Anterior cingulate cortex (tissue), 58 donors: ENCODE measurements at places on chromosomes 12 and 14.

DNA sequence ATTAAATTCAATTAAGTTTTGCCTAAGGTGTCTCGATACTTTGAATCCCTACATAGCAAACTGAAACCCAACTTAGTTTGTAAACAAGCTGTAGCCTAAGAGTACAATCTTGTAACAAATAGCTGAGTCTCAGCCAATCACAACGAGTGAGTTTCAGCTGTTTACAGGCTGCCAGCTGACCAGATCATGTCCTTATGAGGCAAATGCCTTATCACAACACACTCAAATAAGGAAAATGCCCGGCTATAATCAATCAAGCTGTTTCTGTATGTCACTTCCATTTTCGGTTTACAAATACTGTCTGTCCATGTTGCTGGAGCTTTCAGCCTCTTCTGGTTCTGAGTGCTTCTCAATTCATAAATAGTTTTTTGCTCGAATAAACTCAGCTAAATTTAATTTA lies 943.8 kb downstream of the SLC16A7 start:
- DNase-seq, result no peak

DNA sequence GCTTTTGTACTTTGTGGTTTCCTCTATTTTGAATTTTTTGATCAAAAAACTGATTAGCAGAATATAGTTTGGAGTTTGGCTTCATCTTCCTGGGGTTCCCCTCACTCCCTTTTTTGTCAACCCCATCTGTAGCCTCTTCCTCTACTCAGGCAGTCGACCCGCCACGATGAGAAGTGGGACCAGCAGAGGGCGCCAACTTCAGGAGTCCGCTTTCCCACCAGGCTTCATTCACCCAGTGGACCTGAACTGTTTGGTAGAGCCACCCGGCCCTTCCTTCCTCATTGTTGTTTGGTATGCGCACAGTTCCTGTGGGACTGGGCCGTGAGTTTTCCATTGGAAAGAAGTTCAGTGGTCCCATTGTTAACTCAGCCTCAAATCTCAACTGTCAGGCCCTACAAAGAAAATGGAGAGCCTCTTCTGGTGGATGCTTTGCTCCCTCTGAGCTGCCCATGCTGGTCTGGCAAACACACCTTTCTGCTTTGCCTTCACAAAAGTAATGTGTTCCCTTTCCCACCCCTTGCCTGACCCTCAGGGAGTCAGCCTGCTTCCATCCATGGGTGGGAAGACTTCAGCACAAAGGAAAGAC lies 21.7 kb downstream of the TMBIM6 start:
- peak; percentile 17 for DNase-seq

DNA sequence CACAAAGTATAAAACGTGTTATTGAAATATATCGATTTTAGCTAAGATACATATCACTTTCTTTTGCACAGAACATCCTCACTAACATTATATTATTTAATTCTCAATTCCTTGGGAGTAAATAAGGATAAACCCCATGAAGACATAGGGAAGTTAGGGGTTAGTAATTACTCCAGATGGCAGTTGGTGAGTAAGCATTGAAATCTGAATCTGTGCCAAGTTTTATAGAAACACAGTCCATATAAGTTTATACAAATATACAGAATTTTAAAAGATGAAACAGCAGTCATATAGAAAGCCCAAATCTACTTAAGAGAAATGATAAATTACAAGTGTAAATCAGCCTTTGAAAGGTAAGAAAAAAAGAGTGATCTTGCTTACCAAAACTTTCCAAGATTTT lies 200.4 kb upstream of the SYT10 start:
- no peak for DNase-seq

DNA sequence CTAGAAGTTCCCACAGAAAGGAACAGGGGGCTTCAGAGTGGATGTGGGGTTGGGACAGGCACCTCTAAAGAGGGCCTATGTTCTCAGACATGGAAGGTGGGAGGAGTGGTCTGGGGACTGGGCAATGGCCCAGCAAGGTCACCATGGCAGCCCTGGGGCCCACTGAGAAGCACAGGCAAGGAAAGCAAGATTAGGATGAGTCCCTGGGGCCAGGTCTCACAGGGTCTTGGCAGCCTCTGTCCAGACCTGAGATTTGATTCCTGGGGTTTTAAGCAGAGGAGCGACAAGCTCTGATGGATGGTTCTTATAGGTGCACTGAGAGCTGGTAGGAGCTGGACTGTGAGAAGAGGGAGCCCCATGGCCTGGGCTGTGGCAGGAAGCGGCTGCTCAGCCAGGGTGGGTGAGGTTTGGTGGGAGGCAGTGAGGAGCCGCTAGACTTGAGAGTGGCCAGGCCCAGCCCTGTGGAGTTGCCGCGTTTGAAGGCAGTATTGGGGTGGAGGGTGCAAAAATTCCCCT lies 44.0 kb downstream of the DLK1 start:
- DNase-seq, result no peak

DNA sequence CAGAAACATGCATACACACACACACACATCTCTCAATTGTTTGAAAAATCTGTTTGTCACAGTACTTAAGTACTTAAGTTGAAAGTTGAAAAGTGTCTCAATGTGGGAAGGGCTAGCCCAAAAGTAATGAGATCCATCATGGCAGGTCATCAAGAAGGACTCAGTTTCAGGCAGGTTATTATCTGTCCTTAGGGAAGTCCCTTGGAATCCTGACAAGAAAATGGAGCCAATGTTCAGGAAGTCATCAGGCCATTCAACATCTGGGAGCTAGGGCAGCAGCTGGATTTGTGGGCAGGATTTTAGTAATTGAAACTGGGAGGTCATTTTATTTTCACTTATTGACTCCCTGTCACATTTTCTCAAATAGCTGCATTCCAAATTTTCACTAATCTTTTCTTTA lies 56.0 kb downstream of the MSRB3 start:
- DNase-seq, result no peak

- DNase-seq, result no peak
Measured at GRCh38 chr14:23308721-23309445, 2.2 kb downstream of the BCL2L2 start.

- DNase-seq, result no peak
Measured at GRCh38 chr14:90755661-90756304, 60.4 kb downstream of the TTC7B start.

DNA sequence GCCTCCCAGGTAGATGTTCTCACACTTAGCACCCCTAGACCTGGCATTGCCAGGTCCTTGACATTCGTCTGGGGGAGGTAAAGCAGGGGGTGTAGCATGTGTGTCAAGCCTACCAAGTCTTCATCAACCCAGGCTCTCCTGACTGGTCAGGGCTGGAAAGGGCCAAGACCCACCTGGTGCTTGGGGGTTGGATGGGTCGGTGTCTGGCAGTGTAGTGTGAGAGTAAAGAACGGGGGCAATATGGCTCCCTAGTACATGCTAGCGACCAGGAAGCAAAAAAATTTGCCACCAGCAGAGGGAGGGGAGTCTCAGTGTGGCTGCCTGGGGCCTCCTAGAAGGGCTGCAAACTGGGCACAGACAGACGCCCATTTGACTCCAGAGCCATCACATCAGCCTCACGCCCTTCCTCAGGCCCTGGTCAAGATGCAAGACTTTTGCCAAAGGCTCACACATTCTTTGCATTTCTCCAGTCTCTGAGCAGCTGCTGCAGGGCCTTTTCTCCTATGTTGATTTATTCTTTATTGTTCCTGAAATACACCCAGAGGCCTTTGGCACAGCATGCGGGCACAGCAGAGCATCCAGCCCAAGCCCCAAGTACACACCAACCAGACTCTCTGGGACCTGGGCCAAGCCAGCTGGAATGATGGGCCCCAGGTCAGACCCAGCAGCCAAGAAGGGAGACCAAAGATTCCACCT lies 38.3 kb upstream of the PNMA1 start:
- no peak for DNase-seq

DNA sequence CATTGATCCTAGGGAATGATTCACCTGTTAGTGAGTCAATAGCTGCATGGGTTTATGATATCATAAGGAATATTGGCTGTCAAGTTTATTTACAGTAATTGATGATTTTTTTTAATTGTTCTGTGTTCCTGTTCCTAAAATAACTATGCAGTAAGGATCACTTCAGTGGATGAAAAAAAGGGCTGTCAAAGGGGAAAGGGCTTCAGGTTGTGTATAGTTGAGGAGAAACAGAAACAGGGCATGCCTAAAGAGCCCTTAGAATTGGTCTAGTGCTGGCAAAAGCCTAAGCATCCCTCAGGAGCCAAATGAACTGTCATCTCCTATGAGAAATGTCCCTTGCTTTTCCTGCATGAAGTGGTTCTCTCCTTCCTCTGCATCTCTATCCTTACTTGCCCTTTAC lies 444.9 kb downstream of the RMST start:
- no peak for DNase-seq

- DNase-seq, result no peak
Measured at GRCh38 chr12:32471591-32472001, 72.2 kb downstream of the FGD4 start.

- no peak for DNase-seq
Measured at GRCh38 chr12:106128585-106129328, 10.0 kb downstream of the NUAK1 start.

GRCh38 chr12:127819056-127819455 lies 447.9 kb upstream of the TMEM132C start:
- DNase-seq, result no peak

DNA sequence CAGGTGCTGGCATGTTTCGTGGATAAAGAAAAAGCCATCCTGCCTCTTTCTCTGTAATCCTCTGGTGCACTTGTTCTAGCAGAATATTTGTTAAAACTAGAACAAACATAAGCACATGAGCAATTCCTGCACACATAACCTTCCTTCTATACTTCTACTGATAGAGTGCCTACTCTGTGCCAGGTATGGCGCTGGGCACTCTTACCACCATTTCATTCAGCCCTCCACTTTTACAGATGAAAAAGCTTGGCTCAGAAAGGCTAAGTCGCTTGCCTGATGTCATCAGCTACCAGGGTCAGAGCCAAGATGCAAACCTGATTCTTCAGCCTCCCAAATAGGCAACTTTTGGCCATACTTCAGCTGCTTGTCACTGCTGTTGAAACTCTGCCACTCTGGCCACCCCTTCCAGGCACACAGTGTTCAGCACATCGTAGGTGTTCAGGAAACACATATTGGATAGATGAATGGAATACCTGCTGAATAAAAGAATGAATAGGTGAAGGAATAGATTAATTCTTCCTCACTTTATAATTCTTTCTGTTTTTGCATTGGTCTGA lies 10.0 kb upstream of the C14orf132 start:
- no peak for DNase-seq

- DNase-seq, result peak; percentile 25
Measured at GRCh38 chr12:120445911-120446843, at the start of the genes GATC and TRIAP1. Gene GATC, plus strand, starts transcription at chr12:120446444. Its CDS starts 37 bp downstream, at chr12:120446481. Gene TRIAP1, minus strand, starts transcription at chr12:120446384. Its CDS starts 12 bp downstream, at chr12:120446372.

- no peak for DNase-seq
Measured at GRCh38 chr12:70002912-70003255, 177.9 kb downstream of the MYRFL start.
